ENCODE measurements at places on chromosomes 6 and 20.

GRCh38 chr20:53298911-53299310, 294.7 kb downstream of the ZNF217 start:
- no peak for DNase-seq

DNA sequence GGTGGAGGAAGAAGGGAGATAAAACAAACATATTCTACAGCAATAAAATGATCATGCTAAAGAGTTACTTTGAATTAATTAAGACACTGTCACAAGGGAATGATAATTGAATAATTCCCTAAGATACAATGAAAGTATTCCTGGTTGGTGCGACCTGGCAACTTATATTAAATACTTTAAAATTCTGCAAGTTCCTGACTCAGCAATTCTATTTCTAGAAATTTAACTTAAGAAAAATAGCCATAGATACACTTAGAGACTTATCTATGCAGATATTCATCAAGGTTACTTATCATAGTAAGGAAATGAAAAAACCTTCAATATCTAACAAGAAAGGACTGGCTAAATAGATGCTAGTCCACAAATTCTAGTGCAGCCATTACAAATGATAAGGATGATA, 156.0 kb downstream of the BACH2 start:
- DNase-seq, result no peak

DNA sequence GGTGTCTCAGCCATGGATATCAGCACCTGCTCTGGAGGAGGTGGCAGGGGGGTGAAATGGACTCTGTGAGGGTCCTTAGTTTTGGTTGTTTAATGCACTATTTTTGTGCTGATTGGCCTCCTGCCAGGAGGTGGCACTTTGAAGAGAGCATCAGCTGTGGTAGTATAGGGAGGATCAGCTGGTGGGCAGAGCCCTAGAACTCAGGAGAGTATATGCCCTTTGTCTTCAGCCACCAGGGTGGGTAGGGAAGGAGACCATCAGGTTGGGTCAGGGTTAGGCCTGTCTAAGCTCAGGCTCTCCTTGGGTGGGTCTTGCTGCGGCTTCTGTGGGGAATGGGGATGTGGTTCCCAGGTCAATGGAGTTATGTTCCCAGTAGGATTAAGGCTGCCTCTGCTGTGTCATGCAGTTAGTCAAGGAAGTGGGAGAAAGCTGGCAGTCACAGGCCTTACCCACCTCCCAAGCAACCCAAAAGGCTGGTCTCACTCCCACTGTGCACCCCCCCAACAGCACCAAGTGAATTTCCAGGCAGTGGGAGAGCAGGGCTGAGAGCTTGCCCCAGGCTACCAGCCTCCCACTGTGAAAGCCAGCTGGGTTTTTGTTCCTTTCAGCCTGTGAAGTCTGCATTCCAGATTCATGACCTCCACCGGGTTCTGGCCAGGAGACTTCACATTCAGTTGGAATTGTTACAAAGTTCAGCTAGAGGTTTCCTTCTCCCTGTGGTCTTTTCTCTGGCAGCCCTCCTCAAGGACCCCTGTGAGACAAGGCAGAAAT, 5.7 kb upstream of the OSTM1 start:
- DNase-seq, result peak; percentile 33

DNA sequence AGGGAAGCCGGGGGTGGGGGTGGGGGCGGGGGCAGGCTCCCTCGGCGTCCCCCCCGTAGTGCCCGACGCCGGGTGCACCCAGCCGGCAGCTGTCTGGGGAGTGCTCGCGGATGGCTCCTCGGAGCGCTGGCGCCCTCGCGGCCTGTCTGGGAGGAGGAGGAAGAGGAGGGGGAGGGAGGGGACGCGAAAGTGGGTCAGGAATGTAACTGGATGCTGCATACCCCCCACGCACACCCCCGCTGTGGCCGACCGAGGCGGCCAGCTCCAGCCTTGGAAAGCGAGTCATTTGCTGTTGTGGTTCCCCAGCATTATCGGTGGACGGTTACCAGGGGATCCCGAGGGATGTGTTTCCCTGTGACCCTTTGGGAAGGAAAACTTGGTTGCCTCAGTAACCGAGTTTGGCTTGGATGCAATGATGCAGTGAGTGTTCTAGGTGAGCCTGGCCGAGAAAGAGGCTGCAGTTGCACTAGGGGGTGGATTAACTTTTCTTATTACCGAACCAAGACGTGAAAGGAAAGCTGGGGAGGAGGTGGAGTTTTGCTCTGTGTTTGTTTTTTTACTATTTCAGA, 55.2 kb upstream of the RREB1 start:
- no peak for DNase-seq

- no peak for DNase-seq
Observed at GRCh38 chr6:90385759-90386313, 89.2 kb upstream of the BACH2 start.

DNA sequence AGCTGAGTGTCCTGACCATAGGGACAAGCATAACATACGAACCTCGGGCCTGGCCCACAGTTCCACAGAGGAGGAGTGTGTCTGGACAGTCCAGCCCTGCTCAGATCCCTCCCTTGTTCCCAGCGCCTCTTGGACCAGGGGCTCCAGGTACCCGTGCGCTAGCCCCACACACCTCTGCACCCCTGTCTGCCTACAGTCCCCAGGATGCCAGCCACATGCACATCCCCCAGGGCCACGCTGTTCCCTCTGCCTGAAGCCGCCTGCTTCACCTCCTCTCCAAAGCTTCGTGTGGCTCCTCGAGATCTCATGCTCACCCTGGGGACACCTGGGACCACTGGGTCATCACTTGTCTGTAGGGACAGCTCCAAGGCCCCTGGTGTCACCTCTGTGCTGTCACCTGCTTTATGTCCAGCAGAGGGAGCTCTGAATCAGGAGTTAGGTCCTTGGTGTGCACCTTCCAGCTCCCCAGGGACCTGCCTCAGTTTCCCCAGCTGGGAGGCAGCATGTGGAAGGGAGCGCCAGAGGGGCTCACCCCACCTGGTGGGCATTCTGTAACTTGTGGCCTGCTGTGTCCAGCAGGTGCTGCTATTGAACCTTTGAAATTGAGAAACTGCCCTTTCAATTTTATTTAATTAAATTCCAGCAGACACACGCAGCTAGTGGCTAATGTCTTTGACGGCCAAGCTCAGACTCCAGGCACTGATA, 7.3 kb upstream of the YTHDF1 start:
- peak; percentile 51 for DNase-seq

DNA sequence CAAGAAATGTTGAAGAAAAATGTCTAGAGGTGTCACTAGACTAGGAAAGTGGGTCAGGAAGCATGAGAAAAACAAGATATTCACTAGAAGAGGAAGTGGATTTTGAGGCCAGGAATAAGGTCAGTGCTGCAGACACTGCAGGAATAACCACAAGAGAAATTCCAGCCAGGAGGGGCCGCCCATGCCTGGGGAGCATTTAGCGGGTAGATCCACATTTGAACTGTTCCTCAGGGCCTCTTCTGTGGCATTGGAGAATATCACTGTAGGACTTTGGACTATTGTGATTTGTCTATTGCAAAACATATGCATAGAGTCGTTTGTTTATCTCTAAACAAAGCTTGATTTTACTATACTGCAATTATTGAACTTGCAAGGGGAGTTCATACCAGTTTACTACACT, 49.6 kb upstream of the CCDC28A start:
- no peak for DNase-seq

- no peak for DNase-seq
Observed at GRCh38 chr20:9510911-9511310, 3.5 kb upstream of the LAMP5 start.

DNA sequence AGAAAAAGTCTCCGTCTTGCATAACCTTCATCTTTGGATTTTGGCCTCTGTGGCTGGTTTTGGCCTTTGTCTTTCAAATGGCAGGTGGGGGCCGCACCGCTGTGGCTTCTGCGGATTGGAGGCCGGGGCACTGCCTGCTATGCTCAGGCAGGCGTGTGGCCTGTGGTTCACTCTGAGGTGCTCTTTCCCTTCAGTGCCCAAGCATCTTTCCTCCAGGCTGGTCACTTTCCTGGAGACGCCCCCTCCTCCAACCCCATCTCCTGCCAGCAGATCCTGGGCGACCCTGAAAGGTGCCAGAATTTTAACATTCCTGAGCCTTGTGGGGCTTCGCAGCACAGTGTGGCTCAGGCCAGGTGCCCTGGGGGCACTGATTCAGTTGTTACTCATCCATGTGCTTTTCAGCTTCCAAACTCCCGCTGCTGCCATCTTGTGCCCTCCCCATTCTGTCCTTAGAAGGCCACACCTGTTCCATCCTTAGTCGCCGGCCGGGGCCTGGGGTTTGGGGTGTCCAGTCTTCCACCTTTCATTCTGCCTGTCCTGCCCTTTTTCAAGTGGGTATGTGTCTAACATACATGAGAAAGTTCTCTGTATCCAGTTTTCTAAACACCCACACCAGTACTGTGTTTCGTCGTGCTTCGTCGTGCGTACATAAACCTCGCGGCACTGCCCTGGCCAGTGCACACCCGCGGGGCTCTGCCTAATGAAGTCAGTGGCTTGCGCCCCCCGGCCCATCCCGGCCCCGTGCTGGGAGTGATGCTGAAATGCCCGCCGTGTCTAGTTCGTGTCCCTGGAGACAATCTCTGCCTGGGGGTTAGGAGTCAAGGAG, 12.1 kb downstream of the SS18L1 start:
- DNase-seq, result peak; percentile 85

GRCh38 chr6:128111096-128111495, 210.2 kb upstream of the THEMIS start:
- no peak for DNase-seq

DNA sequence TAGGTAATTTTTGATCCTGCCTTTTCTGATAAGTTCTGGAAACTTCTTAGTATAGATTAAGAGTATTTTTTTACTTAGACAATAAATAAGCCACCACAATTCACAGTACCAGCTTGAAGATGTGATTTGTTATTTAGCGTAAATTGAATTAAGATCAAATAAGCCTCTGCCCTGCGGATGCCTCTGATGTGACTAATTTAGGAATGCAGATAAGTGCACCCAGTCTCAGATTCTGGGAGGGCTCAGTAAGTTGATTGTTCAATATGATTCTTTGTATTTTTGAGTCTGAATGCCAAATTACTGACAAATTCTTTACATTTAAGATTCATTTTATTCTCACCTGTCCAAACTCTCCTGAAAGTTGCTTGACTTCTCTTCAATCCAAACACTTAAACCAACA, 147.5 kb downstream of the THBS2 start:
- no peak for DNase-seq

- peak; percentile 16 for DNase-seq
Observed at GRCh38 chr6:70210462-70210861, 92.4 kb downstream of the COL9A1 start.

DNA sequence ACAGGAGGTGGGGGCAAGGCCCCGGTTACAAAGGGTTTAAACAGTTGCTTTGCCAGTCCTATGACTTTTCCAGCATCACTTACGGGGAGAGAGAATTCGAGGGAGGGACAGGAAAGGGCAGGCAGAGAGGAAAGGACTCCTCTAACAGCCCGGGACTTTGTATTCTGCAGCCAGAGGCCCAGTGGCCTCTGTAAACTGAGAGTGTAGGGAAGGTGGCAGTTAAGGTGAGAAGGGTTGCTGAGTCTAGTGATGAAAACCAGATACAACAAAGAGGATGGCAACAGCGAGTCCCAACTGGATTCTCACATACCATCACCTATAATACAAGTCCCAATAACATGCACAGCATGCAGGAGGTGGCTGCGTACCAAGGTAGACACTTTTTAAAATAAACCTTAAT, 13.5 kb downstream of the PLAGL2 start:
- DNase-seq, result no peak

DNA sequence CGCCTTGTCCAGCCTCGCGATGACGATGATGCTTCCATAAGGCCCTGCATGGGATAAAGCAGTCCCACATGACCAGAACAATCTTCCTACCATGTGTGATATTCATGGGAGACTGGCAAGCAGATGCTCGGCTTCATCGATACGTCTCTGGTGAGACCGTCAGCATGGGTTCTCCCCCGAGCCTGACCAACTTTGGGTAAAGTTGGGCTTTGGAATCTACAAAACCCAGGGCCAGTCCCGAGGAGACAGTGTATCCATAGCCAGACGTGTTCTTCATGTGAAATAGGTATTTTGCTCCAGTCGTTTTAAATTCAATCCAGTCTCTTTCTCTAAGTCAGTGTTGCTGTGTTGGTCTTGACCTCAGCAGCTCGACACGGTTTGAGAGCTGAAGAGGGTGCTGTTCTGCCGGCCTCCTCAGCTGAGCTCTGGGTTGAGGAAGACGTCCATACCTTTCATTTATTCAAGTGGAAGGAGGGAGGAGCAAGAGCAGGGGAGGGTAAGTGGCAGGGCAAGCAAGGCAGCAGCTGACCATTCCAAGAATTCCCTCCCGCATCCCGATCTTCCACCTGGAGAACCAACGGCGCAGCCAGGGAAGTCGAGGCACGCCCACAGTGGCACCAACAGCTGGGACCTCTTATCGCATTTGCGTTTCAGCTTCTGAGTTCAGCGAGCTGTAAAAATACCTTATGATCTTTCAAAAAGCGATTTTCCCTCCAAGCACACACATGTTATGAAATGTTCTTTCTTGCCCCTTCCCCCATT, 64.0 kb upstream of the THBS2 start:
- no peak for DNase-seq

GRCh38 chr20:9306521-9306920, 207.9 kb upstream of the LAMP5 start:
- peak; percentile 95 for DNase-seq

GRCh38 chr6:2396846-2397630, 151.6 kb upstream of the GMDS start:
- peak; percentile 24 for DNase-seq

- peak; percentile 87 for DNase-seq
Observed at GRCh38 chr6:45187836-45188235, 140.3 kb upstream of the RUNX2 start.

DNA sequence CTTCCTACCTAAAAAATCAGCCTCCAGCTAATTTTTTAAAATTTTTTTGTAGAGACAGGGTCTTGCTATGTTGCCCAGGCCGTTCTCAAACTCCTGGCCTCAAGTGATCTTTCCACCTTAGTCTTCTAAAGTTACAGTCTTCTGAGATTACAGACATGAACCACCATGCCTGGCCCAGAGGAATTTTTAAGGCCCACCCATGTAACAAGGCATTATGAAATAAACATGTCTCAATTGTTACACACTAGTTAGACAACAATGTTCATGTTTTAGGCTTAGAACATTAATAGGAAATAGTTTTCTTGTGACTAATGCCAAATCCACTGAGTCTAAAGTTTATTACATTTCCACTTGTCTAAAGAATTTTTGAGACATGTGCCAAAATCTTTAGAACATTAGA, 221.2 kb downstream of the LAMA2 start:
- DNase-seq, result peak; percentile 76

- DNase-seq, result peak; percentile 10
Observed at GRCh38 chr6:55182016-55182650, 7.8 kb downstream of the HCRTR2 start.

DNA sequence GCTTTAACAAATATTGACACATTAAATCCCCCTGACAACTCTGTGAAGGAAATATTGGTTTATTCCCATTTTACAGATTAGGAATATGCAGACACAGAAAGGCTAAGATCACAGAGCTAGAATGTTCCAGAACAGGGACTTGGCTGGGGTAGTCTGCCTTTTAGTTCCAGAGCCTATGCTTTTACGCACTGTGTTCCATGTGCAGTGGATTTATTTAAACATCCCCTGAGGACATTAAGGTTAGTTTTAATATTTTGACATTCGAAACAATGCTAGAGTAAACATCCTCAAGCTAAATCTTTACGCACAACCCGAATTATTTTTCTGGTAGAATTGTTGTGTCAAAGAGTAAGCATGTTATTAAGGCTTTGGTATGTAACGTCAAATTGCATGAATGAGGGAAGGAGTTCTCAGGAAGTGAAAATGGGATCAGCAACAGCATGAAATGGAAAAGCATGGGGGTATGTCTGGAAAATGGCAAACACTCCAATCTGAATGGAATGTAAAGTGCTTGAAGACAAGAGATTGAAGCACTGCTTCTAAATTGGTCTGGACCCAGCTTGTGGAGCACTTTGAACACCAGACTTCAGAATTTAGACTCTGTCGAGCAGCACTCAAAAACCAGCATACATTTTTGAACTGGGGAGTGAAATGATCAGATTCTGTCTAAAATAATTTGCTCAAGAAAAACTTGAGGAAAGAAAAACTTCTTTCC, 429.9 kb downstream of the CD83 start:
- DNase-seq, result no peak

Measured in epithelial cell of esophagus (primary cell).